ENCODE measurements at places on chromosomes 1 and 21.

GRCh38 chr1:41619511-41620364, 135.3 kb upstream of the EDN2 start:
- no peak for DNase-seq

DNA sequence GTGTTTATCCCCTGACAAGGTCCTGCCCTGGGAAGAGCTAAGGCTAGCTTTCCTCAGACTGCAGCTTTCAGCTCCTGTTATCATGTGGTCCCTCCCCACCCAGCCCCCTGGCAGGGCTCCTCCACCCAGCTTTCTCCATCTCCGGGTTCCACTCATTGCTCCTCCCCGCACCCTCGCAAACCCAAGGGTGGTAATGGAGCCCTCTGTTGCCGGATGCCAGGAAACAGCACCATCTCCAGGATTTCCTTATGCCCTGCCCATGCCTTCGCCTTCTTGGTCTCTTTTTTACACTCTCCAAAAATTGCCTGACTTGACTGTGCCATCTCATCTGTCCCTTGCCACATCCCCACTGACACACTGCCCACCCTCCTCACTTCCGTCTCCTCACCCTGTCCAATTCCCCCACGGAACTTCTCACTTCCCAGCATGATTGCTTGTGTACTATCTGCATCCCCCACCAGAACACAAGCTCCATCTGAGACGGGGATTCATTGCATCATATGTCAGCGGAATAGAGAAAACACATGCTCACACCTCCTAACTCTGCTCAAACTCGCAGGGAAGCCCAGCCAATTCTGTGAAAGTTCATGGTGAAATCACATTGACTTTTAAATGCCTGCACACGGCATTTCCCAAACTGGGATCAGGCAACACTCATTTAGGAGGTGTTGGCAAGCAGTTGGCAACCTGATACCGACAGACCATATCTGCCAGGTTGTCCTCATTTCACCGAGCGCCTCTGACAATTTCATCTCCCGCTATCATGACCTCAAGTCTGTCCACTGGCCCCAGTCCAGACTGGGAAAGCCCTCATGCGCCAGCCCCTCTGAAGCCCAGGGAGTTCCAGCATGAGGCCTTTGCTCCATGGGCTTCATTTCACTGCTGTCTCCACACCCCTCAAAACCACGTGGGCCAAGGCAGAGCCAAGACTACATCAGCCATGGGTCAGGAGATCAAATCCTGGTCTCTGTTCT, 201.1 kb downstream of the MATN1 start:
- no peak for DNase-seq

DNA sequence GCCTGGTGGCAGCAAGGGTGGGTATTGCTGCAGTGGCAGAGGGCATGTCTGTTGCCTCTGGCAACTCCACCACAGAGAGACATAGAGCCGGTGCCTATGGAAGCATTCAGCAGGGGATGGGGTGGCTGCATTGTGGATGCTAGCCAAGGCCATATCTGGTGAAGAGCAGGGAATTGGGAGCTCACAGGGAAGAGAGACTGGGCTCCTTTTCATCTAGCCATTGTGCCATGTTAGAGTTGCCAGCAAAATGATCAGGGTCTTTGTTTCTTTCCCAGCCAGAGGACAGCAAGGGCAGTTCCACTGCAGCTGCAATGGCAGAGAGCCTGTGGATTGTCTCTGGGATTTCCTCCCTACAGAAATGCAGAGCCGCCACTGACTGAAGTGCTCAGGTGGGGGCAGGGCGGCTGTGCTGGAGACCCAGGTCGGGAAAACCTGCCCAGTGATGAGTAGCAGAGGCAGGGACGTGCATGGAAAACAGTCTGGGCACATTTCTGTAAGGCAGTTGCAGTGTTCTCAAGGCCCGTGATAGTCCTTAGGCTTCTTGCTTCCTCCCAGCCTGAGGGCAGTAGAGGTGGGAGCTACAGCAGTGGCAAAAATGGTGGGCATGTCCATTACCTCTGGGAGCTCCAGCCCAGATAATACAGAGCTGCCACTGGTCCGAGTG, 40.2 kb upstream of the CYP4X1 start:
- no peak for DNase-seq

- no peak for DNase-seq
Observed at GRCh38 chr1:207032528-207033017, at the start of gene C1orf116. Gene C1orf116, minus strand, starts transcription at chr1:207032756. Its CDS starts 5,158 bp downstream, at chr1:207027598.

DNA sequence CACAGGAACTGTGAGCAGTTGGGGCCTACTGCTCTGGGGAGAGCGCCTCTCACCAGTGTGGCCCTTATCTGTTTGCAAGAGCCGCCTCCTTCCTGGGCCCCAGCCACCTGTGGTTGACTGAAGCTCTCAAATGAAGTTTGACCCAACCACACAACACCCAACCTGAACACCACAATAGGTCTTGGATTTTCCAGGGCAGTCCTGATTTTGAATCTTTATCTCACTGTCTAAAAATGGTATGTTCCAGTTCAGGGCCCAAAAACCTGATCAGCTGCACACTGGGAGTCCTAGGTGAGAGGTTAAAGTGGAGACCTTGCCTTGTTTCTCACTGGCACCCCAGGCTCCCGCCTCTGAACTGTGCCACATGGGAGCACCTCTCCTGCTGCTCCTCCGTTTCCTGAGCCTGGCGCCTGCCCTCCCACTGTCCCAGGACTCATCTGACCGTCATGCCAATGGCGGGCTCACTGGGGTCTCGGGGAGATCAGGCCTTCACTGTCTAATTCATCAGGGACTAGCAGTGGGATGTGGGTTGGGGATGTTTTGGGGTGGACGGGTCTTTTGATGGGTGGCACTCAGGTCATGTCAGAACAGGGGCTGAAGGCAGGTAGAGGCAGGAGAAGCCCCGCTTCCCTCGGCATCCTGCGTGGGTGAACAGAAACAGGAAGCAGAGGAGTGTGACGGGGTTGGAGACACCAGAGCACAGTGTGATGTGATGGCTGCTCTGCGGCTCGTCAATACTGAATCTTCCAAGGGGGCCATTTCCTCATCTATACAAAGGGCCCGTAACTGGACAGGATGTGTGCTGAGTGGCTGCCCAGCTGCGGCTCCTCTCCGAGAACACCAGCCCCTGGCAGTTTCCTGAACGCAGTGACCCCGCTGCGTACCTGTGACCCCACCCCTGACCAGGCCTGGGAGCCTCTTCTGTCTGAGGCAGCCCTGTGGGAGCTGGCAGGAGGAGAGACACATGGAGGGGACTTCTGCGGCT, 59.6 kb upstream of the ITPKB start:
- peak; percentile 60 for DNase-seq

DNA sequence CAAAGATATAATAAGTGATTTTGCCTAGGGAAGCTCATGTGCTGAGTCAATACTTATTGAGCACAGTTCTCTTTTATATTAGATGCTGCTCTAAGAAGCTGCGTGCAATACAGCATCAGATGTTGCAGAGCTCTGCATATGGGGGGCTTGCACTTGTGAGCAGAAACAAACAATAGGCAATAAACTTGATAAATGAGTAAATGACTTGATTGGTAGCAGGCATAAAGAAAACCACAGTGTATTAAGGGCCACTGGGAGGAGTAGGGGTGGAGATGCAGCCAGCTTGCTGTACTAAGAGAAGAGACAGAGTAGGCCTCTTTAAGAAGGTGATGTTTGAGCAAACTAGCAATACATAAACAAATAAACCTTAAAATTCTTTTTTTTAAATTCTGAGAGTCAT, 598.5 kb upstream of the ADAMTS5 start:
- DNase-seq: no peak

- no peak for DNase-seq
Observed at GRCh38 chr1:85943526-85943925, 213.0 kb downstream of the COL24A1 start.

DNA sequence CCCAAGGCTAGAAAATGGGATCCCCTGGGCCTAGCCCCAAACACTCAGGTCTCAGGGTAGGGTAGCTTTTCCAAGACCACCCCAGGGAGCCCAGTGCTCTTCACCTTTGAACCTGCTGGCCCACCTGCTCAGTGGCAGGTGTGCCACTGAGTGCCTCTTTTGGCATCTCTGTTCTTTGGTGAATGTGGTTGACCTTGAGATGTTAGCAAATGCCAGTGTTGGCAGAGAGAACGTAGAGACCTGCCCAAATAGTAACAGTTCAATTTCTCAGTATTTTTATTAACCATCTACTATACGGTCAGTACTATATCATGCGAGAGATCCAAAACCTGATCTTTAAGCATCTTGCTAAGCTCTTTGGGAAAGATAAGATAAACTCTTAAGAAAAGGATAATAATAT, 128.2 kb downstream of the PEX14 start:
- no peak for DNase-seq

DNA sequence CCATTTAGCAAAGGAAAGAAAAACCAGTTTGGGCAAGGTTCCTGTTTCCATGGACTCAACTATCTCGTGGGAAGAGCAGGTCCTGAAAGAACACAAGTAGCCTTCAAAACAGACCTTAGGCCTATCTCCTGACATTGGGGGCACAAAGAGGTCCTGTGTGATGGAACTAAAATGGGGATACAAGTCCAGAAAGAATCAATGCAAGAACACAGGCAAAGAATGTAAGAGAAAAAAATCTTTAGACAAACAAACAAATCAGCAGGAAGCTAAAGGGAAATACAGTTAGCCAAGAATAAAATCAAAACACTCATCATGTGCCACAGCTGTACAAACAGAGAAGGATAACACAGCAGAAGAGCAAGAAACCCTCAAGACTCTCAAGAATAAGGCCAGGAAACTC, 28.2 kb downstream of the SLC30A10 start:
- DNase-seq: no peak

DNA sequence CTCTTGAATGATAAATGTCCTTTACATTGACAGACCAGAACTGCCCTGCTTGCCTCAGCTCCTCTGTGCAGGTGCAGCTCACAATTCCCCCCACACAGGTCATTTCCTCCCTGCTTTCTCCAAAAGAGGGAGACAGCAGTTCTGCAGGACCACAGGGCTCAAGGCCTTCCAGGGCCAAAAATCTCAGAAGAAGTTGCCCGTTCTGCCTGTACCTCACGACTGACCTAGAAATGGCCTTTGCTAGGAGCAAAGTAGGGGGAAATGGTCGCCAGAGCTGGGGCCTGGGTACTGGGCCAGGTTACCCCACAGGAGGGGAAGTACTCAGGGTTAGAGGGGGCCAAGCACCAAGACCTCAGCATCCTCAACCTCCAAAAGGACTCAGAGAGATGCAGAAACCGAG, 11.1 kb downstream of the RNU1-2 start:
- DNase-seq: no peak

- DNase-seq: no peak
Observed at GRCh38 chr21:15441992-15442391, 287.8 kb upstream of the USP25 start.

DNA sequence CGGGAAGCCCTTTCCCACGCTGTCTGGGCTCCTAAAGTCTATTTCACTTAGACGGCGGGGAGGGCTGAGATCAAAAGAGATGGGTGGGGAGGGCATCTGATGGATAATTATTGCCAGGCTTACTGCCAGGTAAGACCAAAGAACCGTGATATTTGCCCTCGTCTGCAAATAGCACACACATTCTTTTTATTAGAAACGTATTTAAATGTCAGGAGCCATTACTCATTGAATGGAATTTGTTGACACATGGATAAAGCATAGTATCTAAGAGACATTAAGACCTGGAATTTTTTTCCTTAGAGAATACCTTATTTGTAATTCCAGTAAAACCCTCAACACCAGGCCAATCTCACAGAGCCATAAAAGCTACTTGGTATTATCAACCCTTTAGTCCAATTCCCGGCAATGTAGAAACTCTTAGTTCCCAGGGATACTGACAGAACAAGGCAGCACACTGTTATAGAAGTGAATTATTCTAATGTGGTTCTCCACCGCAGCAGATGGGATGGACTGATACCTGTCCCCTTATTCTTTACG, 10.6 kb downstream of the URB1 start:
- no peak for DNase-seq

DNA sequence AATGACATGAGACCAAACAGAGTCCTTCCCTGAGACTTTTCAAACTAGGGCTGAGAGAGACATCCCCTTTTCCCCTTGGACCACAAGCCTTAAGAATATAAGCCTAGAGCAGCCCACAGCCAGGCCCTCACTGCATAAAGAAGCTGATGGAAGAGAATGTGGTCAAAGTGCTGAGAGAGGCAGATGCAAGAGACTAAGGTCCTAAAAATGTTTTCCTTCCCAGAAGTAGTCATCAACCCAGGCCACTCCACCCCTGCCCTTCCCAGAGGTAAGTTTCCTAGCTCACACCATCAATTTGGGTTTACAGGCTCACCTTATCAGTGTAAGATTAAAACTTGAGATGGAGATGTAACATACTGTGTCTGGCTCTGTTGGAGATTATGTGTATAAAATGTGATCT, 58.2 kb downstream of the BCAR3 start:
- DNase-seq: no peak

- no peak for DNase-seq
Observed at GRCh38 chr21:33198346-33199099, 31.2 kb upstream of the IFNAR2 start.

DNA sequence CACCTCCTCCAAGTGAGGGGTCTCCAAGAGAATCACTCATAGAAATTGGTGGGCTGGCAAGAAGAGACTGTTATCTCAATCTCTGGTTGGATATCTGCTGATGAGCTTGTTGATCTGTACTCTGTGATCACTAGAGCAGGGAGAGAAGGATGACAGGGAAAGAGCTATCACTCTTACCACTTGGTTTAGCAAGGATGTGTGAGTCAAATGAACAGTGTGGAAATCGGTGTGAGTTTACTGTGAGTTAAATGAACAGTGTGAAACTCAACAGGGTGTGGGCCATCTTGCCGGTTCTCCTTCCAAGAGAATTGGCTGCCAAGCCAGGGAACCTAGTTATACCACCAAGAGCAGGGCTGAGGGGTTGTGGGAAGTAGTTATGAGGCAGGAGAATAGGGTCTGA, 33.3 kb upstream of the CD1D start:
- DNase-seq: no peak

- no peak for DNase-seq
Observed at GRCh38 chr1:193747579-193747978, 561.2 kb upstream of the B3GALT2 start.

DNA sequence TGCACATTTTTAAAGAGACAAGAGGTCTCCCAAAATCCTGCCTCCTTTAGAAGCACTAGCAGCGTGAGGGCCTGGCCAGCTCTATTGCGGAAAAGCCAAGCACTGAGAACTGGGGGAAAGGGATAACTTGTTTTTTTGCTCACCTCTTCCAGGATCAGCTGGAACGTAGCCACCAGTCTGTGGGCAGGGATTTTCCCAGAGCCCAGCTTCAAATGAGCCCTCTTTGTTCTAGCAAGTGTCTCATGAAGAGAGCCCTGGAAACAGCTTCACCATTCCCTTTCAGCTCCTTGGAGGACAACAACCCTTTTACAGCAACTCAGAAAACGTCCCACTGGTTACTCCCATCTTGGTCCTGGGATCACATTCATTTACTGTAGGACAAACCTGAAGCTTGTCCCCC, 195.4 kb downstream of the LMX1A start:
- DNase-seq: no peak

- no peak for DNase-seq
Observed at GRCh38 chr1:184212649-184213314, 161.3 kb downstream of the TSEN15 start.

DNA sequence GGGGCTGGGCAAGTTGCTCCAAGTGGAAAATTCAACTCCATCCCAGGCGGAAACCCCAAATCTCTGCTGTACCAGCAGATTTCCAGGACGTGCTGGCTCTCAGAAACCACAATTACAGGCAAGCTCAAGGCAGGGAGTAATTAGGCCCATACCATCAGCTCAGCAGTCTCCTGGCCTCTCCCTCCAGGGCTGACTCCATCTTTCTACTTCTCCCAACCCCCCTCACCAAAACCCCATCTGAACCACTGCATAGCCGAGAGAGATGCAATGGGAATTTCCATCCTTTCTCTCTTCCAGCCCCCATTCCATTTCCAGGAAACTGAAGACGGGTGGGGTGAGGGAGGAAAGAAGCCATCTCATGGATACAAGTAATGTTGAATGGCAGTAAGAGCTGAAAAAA, 41.2 kb downstream of the ARHGEF11 start:
- DNase-seq: no peak

Measured in CD4-positive, alpha-beta T cell treated with Interleukin-15 for 4 hours (primary cell).